Suppressor macrophage (primary cell): ENCODE measurements at places on chromosomes 11 and 22.

DNA sequence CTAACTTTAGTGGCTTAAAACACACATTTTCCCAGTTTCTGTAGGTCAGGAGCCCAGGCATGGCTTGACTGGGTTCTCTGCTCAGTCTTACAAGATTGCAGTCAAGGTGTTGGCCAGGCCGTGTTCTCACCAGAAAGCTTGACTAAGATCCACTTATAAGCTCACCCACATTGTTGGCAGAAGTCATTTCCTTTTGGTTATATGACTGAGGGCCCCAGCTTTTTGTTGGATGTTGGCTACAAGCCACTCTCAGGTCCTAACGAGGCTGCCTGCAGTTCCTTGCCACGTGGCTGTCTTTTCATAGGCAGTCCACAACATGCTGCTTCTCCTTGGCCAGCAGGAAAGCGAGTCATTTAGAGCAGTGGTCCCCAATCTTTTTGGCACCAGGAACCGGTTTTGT, 79.3 kb upstream of the CRTAM start:
- no peak for DNase-seq

DNA sequence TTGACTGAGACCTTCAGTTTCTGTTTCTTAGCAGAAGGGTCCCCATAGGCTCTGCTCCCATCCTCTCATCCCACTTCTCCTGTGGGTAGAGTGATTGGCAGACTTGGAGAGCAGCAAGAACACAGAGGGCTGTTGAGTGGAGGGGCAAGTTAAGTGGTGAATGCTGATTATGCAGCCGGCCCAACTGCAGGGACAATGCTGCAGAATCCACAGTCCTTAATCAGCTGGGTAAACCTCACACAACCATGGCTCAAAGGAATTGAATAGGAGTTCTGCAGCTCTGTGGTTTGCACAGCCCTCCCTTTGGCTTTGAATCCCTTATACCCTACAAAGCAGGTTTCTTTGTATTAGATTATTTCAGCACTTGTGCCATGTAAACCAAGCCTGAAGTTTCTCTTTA, 161.1 kb downstream of the NAV2 start:
- no peak for DNase-seq

GRCh38 chr11:31714840-31715239, 96.3 kb downstream of the PAX6 start:
- no peak for DNase-seq

DNA sequence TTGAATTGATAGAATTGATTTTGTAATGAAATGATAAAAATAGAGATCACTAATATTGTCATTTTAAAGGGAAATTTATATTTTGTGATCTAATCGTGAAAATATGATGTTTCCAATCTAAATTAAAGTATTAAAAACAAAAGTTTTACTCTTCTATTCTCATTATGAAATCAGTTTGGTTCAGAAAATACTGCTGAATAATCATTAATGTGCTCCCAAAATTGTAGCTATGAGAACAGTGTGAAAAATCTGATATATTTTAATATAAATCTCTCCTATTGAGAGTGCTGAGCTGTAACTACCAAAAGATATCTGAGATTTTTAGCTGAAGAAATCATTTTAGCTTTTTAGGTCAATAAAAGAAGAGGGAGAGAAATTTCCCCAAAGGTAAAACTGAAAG, 287.5 kb upstream of the ANO3 start:
- DNase-seq, result no peak

DNA sequence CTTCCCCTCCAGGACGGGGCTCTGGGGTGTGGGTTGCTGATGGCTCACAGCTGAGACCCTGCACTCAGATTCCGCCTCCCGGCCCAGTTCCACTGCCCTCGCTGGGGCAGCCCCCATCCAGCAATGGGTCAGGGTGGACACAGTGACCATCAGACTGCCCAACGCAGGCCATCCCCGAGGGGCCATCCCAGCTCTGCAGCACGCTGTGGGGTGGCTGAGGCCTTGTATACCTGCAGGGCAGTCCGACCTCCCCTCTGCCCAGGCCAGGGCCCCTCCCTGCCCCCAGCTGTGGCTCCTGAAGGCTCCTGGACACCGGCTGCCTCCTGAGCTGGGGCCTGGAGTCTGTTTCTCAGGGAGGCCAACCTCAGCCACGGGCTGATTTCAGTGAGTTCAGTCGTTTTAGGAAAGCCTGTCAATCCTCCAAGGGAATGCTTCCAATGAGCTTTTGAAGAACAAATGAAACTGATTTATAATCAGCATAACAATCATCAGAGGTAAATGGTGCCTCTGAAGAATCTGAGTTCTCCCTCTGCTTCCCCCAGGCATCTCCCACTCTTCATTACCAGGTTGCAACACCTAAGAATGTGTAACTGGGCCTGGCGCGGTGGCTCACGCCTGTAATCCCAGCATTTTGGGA, 95.1 kb downstream of the CELSR1 start:
- no peak for DNase-seq

DNA sequence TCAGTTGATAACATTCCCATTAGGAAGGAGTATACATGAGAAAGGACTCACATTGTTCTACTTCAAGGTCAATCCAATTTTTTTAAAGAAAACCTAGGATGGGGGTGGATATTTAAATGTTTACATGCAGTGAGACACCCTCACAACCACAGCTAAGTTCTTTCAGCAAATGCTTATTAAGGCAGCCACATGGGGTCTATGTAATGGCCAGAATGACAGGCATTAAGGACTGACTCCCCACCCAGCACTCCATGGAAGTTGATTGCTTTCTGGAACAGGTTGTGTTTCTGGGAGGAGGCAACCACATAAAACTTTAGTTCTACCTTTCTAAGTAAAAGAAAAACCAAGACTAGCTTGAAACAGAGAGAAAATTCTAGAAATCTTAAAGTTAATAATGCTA, 662.0 kb upstream of the CCDC90B start:
- no peak for DNase-seq

DNA sequence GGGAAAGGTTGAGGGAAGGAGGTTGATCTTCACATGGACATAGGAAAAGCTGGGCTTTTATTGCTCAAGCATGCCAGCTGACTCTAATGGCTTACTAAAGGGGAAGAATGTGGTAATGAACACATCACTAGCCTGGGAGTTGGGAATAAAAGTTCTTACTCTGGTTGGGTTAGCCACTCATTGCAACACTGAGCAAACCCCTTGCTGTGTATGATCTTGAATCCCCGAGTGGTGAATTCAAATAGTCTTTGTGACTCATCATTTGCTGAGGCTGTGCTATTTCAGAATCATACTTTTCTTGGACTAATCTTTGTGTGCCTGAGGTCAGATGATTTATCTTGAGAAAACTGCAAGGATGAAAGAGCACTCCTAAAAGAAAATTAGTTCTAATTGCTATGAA, 304.1 kb upstream of the ANO5 start:
- peak; percentile 57 for DNase-seq

GRCh38 chr11:85844439-85845123, 10.6 kb upstream of the CCDC83 start:
- DNase-seq, result peak; percentile 31

DNA sequence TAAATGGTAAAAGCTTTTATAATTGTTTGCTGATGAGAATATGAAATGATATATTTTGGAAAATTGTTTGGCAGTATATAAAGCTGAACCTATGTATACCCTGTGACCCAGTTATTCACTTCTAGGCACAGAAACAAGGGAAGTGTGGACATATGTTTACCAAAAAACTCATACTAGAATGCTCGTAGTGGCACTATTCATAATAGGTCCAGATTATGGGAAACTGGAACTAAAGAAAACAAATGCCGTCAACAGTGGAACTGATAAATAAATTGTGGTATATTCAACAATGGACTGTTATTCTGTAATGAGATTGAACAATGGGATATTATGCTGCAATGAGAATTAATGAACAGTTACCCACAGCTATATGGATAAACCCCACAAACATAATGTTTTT, 32.8 kb downstream of the CSTPP1 start:
- DNase-seq, result no peak

- DNase-seq, result no peak
These were observed 35.1 kb downstream of the LINC01488 start for GRCh38 chr11:69516526-69516925.

- DNase-seq, result peak; percentile 3
These were observed 74.9 kb upstream of the RAG2 start for GRCh38 chr11:36672815-36673450.

- no peak for DNase-seq
These were observed 706.9 kb upstream of the LUZP2 start for GRCh38 chr11:23789938-23790371.

DNA sequence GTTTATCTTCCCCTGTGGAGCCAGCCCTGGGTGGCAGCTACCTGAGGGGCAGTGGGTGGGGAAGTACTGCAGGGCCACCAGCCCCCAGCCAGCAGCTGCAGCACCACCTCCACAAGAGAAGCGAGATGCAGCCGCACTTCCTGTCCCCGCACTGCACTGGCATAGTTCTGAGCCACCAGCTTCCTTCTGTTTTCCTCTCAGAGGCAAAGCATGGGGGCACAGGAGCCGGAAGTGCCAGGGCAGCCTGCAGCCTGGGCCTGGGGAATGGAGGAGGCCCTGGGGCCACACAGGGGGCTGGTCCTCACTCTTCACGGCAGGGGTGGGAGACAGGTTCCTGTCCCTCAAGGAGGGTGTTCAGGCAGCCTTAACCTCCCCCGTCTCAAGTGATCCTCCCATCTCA, 11.9 kb upstream of the SH3BP1 start:
- peak; percentile 64 for DNase-seq

- no peak for DNase-seq
These were observed 48.7 kb upstream of the OR9Q1 start for GRCh38 chr11:57974848-57975601.

GRCh38 chr11:111454561-111455192, 57.5 kb downstream of the BTG4 start:
- DNase-seq, result peak; percentile 75

DNA sequence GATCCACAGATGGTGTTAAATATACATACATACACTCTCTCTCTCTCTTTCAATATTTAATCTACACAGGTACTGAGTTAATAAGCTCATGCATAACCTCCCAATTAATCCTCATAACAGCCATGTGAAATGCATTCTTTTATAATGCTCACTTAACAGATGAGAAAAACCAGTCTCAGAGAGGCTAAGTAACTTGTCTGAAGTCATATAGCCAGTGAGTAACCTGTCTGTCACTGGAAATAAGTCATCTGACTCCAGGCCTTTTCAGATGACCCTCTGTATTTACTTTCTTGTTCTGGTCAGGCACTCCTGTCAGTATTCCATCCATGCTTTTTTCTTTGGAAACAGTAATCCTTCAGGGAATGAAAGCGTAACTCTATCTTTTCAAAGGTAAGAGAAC, 594.0 kb upstream of the TENM4 start:
- DNase-seq, result no peak

DNA sequence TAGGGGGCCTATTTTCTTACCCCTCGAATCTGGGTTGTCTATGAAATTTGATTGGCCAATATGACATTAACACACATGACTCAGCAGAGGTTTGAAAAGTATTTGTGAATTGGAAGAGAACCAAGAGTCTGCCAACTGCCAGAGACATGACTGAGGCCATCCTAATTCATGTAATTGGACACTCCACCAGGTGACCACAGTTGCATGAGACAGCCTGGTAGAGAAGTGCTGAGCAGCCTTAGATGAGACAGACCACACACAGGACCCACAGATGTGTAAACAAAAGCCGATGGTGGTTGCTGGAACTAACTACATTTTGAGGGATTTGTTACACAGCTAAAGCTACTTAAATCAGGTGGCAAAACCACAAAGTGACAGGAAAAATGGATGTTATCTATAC, 855 bp upstream of the MS4A5 start:
- no peak for DNase-seq

DNA sequence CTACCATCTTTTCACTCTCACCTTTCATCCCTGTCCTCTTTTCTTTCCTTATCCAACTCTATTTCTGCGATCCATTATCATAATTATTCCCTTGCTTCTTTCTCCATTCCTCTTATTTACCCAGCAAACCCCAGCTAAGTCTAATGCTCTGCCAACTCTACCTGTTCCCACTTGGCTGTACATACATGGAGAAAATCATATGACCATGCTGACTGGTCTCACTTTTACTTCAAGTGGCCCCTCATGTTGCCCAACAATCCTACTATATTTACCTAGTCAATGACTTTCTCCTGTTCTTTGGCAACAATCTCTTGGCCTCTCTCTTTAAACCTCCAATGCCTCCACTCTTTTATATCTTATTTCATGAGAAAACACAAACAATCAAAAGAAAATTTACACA, 94.1 kb downstream of the USP35 start:
- no peak for DNase-seq

- DNase-seq, result no peak
These were observed 299.8 kb upstream of the SYN3 start for GRCh38 chr22:33357981-33358399.

GRCh38 chr11:74701351-74701750, 29.9 kb downstream of the CHRDL2 start:
- DNase-seq, result no peak

GRCh38 chr11:130583801-130584211, 135.4 kb downstream of the ADAMTS15 start:
- DNase-seq, result no peak

GRCh38 chr11:96237766-96238266, 105.2 kb downstream of the MAML2 start:
- DNase-seq, result no peak

DNA sequence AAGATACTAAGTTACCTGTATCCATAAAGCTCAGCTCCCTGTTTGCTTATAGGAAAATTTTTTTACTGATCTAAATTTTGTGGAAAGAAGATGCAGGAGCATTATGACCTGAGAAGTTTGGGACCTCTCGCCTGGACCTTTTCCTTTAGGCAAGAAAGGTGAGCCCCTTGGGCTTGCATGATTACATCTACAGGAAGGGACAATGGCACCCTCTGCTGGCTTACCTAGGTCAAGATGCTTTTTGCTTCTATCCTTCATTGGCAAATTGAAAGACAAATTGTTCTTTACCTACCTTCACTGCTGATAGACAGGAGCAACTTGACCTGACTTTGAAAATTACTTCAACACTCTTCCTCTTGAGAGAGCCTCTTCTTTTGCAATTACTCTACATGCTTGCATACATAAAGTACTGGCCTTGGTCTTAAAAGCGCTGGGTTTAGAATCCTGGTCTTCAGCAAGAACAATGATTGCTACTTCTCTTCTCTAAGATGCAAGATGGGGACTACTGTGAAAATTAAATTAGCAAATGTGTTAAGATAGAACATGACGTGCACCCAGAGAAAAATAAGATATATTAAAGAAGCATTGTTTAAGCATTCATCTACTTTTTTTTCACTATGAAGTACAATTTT, 147.2 kb downstream of the TRPC6 start:
- DNase-seq, result peak; percentile 10

DNA sequence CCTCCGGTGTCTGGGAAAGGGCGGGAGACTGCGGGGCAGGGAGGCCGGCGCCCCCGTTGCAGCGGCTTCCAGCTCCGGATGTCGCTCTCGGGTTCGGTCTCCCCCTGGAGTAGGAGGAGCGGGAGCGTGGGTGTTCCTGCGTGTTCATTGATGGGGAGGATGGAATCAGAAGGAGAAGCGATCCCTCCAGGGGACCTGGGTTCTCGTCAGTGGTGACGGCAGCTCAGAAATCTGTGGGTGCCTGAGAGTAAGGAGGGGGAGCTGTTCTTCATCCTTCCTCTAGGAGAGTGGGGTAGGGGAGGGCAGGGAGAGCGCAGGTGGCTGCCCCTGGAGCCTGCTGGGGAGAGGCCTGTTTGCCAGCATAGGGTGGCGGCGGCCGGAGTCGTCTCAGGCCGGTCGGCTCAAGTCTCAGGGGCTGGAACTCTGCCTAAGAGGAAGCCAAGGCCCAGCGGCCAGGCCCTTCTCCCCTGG, 1.1 kb downstream of the UBASH3B start:
- DNase-seq, result peak; percentile 90

- no peak for DNase-seq
These were observed 29.9 kb downstream of the CREB3L1 start for GRCh38 chr11:46307369-46307768.

GRCh38 chr22:43726322-43726721, 85.8 kb downstream of the EFCAB6 start:
- no peak for DNase-seq
